ENCODE measurements at places on chromosomes 11 and 22.

GRCh38 chr22:39994566-39995392, at the start of gene FAM83F:
Gene FAM83F, plus strand, starts transcription at chr22:39994954. Its CDS starts 89 bp downstream, at chr22:39995043.
- DNase-seq, result peak; percentile 19

GRCh38 chr22:19412923-19413322, 18.6 kb downstream of the HIRA start:
- DNase-seq, result no peak

DNA sequence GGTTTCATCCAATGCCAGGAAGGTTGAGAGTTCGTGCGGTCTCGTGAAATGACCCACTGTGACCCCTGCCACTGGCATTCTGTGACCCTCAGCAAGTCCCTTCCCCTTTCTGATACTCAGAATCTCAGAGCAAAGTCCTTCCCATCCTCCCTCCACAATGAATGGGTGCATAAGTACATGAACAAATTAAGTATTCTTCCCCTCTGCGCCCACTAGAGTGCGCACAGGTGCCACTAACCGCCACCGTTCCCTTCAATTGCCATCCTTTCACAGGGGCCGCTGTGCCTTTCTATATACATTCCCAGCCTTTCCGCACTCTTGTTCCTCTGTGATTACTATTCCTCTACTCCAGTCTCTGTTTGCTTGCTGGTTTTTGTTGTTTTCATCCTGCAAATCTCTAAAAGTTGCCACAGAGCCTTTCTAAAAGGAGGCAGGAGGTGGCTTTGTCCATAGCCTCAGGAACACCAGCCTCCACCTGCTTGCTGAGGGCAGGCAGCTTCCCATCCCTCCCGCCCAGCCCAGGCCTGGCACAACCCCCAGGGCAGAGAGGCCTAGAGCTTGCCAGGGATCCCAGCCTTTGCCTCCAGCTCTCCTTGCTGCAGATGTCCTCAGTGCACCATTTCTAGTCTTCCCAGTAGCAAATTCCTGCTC, 6.7 kb upstream of the AP1B1 start:
- DNase-seq, result peak; percentile 38

DNA sequence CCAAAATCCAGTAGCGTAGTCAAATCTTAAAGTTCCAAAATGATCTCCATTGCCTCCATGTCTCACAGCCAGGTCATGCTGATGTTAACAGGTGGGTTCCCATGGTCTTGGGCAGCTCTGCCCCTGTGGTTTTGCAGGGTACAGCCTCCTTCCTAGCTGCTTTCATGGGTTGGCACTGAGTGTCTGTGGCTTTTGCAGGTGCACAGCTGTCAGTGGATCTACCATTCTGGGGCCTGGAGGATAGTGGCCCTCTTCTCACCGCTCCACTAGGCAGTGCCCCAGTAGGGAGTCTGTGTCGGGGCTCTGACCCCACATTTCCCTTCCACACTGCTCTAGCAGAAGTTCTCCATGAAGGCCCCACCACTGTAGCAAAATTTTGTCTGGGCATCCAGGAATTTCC, 132.8 kb downstream of the KCNC1 start:
- DNase-seq, result no peak

DNA sequence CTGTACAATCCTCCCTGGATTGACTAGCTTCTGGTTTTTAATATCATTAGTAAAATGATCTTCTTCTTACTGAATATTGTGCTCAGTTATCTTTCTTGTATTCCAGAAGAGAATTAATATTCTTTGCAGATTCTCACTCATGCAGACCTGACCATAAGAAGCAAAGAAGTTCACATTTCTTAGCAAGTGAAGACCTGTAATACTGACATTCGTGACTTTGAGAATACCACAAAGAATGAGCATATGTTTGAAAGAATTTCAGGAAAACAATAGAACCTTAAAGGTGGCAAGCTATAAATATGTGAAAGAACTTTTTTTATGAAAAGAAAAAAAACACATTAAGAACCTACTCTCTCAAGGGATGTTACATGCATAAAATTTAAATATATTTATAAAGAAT, 371.6 kb downstream of the JRKL start:
- DNase-seq, result no peak

- peak; percentile 7 for DNase-seq
Observed at GRCh38 chr11:6693342-6694228, 10.4 kb upstream of the MRPL17 start.

- no peak for DNase-seq
Observed at GRCh38 chr22:25366876-25367466, 147.5 kb downstream of the CRYBB2 start.
